Activated T-helper 1 cell treated with anti-CD3 and anti-CD28 coated beads, Interleukin-2, amount 50 U/mL, for 16 hours (primary cell): ENCODE measurements at places on chromosomes 7 and 10.
A peak's percentile ranks its signal among the peaks of the same experiment; 100 is the strongest.

DNA sequence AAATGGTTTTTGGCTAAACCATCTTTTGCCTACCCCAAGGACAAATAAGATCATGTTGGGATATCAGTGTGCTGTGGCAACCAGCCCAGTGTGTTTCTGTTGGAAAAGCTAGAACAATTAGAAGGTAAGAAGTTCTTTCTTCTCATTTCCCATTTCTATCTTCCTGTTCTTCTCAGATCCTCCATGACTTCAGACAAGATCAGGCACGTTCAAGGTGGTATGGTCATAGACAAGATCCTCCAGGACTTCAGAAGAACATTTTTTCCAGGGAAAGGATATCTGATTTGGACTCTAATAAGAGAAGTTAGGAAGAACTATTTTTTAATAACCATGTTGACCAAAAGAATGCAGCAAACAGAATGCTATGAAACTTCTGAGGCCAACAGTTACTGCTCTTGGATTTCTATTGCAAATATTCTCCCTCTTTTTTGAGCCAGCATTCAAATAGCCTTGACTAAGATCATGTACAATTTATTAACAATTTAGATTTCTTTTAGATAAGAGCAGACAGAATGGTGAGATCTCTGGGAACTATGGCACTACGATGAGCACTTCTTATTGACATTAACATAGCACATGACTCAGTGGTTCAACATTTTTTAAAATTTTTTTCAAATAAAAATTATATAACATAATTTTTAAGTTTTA lies 15.9 kb downstream of the HYCC1 start:
- no peak for DNase-seq

DNA sequence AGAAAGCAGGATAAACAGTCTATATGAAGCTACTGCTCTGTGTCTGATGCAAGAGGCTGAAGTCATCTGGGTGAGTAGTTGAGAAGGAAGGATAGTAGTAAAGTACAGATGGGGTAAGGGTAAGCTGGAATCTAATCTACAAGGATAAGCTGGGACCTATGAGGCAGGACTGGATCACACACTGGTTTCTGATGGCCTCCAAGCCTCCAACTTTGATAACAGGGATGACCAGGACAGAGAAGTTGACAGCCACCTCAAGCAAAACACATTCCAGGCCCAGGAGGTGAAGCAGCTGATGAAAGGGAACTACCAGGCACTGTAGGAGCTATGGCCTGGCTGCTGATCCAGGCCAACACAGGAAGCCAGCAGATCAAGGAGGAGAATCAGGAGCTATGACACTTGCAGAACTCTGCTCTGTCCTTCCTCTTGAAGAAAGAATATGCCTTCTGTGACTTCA lies 278.1 kb upstream of the TMEM229A start:
- no peak for DNase-seq

DNA sequence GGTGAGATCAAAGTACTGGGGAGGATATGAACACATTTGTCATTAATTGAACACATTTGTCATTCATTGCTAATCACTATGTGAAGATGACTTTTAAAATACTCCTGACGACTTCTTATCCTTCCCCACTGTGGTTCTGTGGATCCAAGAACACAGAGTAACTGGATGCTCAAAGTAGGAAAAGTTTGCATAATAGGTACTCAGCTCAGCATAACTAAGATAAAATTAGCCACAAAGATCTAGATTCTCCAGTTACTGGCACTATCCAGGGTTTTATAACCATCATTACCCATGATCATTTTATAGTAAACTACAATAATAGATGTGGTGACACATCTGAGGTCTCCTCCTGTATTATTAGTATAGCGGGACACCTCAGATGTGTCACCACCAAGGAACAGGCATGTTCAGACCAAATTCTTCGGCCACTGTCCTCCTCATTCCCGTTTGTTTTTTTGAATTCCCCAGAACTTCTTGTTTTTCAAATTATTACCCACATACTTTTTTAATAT lies 163.6 kb upstream of the LRRTM3 start:
- DNase-seq: no peak

GRCh38 chr10:72087969-72088888 lies at the start of gene SPOCK2:
Gene SPOCK2, minus strand, starts transcription at chr10:72088551. Its CDS starts 223 bp downstream, at chr10:72088328.
- peak; percentile 47 for DNase-seq

DNA sequence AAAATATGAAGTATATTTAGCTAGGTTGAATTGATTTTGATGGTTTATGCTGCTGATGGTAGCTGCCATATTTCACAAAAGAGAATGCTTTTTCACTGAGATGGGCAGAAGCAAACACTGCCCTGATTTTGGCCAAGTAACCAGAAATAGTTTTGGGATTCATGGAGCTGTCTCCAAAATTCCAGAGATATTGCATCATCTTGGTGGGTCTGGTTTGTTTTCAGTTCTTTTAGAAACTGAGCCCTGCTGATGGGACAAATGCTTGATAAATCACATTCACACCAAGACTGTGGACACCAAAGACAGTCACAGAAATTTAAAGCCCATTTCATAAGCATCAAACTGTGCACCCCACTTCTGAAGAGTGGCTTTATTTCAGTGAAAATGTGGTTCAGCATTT lies 140.5 kb downstream of the BICC1 start:
- DNase-seq: no peak

DNA sequence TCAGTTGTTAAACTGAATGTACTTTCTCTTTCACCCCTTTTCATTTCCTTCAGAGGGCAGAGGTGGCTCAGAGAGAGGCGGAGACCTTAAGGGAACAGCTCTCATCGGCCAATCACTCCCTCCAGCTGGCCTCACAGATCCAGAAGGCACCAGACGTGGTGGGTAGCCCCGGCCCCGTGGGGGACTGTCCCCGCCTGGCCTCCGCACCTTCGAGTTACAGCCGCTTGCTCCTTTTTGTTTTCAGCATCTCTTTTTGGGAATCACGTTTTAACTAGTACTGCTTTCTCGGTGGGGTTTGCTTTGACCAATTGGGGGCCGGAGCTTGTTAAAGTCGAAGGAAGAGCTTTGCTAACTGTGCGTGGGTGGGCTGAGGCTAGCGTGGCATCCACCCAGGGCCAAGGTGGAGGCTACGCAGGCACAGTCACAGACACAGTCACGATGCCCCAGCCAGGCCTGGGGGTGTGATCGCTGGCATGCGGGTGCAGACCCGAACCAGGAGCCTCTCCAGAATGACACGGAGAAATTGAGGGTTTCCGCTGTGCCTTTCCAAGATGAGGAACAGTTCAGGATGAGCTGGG lies 116.2 kb upstream of the SH2B2 start:
- DNase-seq: no peak

DNA sequence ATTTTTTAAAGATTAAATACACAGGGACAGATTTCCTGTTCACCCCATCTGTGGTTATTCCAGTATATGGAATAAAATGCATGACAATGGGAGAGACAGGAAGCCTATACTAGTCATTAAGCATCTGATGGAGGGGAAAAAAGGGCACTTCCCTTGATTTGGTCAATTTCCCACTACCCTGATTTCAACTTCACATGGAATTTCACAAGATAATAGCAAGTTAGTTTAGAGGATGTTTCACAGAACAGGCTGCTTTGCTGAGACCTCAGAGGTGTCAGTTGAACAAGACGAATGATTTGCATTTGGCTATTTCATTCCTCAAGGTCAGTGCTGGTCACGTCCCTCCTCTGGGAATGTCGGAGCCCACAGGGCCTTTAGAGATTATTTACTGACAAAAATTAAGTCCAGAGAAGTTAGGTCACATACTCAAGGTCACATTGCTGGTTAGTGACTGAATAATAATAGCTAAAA lies 4.7 kb upstream of the ITPRIP start:
- DNase-seq: no peak

GRCh38 chr7:90689260-90689659 lies 93.1 kb downstream of the CDK14 start:
- DNase-seq: no peak

DNA sequence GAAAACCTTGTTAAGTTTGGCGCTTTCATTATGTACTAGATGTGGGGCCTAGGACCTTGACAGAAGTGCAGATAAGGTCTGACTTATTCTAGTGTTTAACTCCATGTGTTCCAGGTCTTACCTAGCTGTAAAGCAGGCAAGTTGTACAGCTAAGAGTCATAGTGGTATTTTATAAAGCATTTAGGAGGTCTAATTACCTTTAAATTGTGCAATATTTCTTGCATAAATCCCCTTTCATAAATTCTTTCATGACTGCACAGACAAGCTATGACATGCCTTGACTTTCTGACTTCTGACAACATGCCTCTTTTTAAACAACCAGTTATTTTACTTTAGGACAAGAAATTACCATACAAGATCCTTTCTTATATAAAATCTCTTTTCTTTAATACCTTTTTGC lies 151.6 kb upstream of the VSTM2A start:
- DNase-seq: no peak

DNA sequence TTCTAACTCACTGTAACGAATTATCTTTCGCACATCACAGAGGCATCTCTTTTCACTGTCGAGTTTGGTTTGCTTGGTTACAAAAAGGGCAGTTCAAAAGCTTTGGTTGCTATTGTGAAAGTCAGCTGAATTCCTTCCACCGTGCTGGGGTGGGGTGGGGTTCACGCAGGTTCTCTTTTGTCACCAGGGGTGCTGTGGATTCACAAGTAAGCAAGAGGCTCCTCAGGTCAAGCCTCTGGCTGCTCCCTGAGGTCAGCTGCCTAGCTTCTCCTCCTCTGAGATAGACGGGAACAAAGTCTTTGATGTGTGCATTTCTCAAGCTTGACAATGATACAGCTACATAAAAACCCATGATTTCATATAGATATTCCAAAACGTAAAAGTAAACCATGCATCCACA lies 47.7 kb downstream of the EGFR start:
- no peak for DNase-seq

DNA sequence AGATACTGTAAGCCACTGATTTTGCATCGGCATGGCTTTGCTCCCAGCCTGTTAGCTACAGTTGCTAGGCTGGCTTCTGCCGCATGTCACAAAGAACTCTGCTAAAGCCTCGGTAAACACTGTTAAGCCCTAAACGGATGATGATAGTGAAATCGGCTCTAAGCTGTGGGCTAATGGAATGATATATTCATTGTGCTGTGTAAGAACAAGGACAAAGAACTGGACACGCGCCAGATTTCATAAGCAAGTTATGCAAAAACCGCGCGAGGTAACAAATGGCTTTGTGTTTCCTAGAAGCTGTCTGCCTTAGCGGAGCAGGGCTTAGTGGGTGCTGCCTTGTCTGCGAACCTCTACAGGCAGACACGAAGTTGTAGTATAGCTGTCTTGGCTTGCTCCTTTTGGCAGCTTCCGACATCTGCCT lies 331.3 kb upstream of the COBL start:
- no peak for DNase-seq

DNA sequence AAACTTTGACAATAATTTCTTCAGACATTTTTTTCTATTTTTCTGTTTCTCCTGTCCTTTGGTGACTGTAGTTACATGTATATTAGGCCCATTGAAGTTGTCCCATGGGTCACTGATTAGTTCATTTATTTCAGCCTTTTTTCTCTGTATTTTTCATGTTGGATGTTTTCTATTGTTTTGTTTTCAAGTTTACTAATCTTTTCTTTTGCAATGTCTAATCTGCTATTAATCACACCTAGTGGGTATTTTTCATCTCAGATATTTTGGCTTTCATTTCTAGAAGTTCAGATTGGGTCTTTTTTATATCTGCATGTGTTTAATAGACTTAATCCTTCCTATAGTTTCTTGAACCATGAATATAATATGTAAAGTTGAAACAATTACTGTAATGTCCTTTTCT lies 84.7 kb downstream of the PALS2 start:
- DNase-seq: no peak

DNA sequence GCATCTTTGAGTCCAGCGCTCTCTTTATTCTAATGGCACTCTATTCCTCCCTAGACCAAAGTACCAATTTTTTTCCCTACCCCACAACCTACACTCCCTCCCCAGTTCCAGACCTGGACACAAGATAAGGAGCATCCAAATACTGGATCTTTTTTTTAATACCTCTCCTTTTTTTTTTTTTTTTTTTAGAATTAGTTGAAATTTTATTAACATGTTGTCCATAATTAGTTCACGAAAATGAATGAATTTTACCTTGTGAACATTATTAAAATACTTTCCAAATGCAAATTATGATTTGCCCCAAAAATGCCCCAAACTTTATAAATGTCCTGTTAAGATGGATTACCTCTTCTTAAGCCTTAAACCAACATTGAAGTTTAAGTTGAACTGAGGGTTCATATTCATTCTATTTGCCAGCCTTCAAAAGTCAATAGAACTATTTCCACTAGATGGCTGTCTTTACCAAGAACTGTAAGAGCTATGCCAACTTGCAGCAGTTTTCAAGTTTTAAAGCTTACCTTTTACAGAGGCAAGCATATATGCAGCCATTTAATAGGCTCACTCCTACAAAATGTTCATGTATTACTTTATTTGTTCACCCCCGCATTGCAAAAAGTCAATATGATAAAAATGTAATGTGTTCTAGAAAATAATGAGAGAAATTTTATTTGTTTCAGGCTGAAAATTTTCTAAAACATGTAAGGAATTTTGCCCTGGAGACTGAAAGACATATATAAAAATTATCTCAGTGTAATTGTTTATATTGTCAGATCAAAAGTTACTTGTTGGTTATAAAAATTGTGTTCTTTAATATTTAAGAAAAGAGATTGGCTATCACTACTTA lies 39.7 kb upstream of the TNKS2 start:
- DNase-seq: no peak

- no peak for DNase-seq
These were observed 255.3 kb downstream of the ELFN1 start for GRCh38 chr7:1925349-1925748.

- no peak for DNase-seq
These were observed 57.1 kb upstream of the IL6 start for GRCh38 chr7:22669692-22670421.

DNA sequence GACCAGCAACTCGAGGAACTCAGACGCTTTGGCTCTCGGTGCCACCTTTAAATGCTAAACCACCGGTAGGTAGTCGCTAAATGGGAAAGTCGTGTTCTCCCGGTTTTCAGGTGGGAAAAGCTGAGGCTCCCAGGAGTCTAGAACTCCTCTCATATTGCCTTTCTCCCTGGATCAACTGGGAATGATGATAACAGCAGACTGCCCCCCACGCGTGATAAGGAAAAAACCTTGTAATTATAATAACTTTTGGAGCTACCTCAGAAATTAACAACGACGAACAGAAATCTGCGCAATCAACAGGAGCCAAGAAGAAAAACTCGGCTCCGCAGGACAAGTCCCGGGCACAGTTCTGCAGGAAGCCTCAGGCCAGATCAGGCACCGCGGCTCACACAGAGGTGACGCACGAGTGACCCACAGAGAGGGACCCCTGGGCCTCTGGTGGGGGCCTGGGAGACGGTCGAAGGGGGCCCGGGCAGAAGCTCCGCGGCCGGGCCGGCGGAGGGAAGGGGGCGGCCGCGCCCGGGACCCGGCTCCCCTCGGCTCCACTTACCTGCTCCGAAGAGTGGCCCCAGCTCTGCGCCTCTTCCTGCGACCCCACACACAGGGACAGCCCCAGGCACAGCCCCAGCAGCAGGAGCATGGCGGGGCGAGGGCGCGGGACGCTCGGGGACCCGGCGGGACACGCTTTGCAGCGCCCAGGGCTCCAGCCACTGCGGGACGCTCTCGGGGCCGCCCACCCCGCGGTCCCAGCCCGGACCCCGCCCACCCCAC lies at the start of gene ITIH5:
ITIH5 (minus strand) TSS at position 714 of the 771 bp plus-strand sequence; CDS start at position 640, 74 bp downstream.
- DNase-seq: no peak

GRCh38 chr7:5699467-5700384 lies 81.7 kb downstream of the RNF216 start:
- DNase-seq: peak; percentile 49
